ENCODE measurements at places on chromosomes 2 and 18. TPM values are rescaled to one million over a fixed set of nuclear protein-coding genes. Genes with fewer than 3 reads are reported as not detected.

IL36B gene
- total RNA-seq: not detected

LAMA1 gene
- total RNA-seq: not detected

KIF5C gene
- 33.1 TPM for total RNA-seq

CNGA3 gene
- total RNA-seq: not detected

REEP1 gene
- 0.11 TPM for total RNA-seq

NFE2L2 gene
- total RNA-seq: 39.3 TPM

OTOS gene
- not detected for total RNA-seq

PROKR1 gene
- total RNA-seq: not detected

ZNF385B gene
- not detected for total RNA-seq

- peak; percentile 80 for ATAC-seq
Observed at GRCh38 chr2:177207101-177207500, 5.5 kb upstream of the HNRNPA3 start.

DNA sequence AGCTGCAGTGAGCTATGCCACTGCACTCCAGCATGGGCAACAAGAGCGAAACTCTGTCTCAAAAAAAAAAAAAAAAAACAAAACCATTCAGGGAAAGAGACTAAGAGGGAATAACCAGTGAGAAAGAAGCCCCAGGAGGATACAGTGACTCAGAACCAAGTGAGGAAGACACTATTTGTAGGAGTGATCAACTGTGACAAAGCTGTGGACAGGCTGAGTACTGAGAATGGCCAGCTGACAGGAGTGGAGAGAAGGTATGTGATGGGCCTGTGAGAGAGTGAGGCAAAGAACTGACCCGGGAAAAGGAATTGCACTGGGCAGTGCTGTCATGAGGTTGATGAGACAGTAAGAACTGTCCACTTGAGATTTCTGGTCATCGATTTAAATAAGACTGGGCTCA, 6.7 kb upstream of the LCT start:
- ATAC-seq: no peak

DNA sequence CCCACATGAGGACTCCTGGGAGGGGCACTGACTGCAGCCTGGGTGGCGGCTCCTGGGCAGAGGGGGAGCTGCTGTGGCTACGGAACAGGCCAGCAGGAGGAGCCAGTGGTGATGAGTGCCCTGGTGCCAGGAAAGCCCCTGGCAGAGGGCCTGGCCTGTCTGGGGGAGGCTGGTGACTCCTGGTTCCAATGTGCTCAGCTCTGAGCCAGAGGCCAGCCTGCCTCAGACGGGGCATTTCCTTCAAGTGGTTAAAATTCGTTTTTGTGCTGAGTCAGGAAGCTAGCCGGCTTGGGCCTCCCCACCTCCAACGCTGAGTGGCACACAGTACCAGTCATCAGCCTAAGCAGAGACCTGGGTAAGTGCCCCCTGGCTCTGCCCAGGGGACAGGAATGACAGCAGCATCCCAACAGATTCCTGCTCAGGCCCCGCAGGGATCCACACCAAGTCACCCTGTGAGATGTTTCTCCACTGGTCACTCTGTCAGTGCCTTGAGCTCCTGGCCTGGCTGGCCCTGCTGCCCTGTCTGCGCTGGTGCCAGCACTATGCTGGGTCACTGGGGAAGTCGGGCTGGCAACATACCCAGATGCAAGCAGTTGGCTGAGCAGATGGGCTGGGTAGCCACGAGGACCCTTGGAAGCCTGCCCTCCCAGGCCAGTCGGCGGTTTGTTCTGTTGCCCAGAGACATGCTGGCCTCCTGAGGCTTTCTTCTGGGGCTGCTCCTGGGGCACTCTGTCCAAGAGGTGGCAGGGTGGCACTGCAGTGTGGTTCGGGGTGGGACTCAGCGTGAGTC, 7.1 kb upstream of the KLF11 start:
- ATAC-seq: peak; percentile 87

GRCh38 chr2:234406085-234406484, 90.8 kb downstream of the ARL4C start:
- ATAC-seq: no peak

DNA sequence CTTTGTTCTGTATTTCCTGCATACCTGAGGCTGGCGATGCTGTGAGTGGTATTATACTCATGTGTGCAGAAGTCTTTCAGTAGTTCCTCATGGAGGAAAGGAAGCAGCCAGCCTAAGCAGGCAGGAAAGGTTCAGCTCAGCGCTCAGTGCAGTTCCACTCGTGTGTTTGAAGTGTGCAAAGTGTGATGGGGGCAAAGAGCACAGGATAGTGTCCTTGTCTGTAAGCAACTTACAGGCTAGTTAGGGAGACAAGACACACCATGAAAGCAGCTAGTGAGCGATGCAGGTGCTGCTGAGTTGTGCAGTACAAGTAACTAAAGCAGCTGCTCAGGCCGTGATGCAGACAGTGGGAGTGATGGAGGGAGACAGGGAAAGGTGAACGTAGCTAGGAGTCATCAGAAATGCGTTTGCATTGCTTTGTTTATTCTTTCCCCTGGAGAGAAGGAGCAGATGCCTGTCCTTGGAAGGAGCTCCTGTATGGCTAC, 146.2 kb downstream of the LDLRAD4 start:
- ATAC-seq: no peak

- no peak for ATAC-seq
Observed at GRCh38 chr2:216758256-216759155, 63.2 kb upstream of the IGFBP5 start.

DNA sequence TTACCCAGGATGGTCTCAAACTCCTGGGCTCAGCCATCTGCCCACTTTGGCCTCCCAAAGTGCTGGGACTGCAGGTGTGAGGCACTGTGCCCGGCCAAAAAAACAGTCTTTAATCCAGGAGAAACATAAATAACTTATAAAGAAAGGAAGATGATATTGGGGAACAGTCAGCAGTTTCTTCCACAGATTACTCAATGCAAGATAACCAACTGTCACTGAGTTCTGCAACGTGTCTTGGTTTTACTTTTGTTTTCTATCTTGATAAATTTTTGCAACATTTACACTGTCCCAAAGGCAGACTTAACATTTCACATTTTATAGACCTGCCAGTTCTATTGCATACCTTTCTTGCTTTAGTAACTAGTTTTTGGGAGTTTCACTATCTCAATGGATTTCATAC, 71.1 kb downstream of the ANKRD44 start:
- peak; percentile 70 for ATAC-seq

- peak; percentile 60 for ATAC-seq
Observed at GRCh38 chr2:190693533-190694232, 44.8 kb downstream of the NAB1 start.

DNA sequence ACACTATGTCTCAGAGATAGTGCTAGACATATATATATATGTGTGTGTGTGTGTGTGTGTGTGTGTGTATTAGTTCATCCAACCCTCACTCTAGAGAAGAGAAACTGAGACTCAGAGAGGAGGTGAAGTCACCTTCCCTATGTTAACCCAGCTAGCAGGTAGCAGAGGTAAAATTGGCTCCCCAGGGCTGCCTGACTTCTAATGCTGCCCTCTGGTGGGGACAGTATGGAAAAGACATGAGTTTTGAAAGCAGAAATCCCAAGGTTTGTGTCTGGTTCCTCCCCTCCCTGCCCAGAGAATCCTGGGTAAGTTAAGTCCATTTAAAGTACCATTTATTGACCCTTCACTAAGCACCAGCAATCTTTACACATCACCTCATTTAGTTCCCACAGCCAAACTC, 137.7 kb downstream of the THNSL2 start:
- ATAC-seq: peak; percentile 16

- no peak for ATAC-seq
Observed at GRCh38 chr2:134120406-134120732, 133.5 kb upstream of the MGAT5 start.

All from activated T-helper 17 cell treated with anti-CD3 and anti-CD28 coated beads, Interleukin-2, amount 50 U/mL, for 72 hours (primary cell).